ENCODE measurements at places on chromosomes 12 and 14. TPM values are rescaled to one million over a fixed set of nuclear protein-coding genes. Genes with fewer than 3 reads are reported as not detected.

DNA sequence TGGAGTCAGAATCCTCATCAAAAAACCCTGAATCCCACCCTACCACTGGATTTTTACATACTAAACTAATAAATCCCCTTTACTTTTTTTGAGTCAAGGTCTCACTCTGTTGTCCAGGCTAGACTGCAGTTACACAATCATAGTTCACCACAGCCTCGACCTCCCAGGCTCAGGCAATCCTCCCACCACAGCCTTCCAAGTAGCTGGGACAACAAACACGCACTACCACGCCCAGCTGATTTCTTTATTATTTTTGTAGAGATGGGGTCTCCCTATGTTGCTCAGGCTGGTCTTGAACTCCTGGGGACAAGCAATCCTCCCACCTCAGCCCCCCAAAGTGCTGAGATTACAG is 24.3 kb downstream of the SPTSSA start:
- DNase-seq, result no peak
- H3K4me1 ChIP-seq, result peaks cover 15% of the 10 kb centered on the region
- H3K4me3 ChIP-seq, result no peak overlapping the region
- no peaks in the 10 kb centered on the region for H3K36me3 ChIP-seq
- no peaks in the 10 kb centered on the region for H3K27me3 ChIP-seq

DNA sequence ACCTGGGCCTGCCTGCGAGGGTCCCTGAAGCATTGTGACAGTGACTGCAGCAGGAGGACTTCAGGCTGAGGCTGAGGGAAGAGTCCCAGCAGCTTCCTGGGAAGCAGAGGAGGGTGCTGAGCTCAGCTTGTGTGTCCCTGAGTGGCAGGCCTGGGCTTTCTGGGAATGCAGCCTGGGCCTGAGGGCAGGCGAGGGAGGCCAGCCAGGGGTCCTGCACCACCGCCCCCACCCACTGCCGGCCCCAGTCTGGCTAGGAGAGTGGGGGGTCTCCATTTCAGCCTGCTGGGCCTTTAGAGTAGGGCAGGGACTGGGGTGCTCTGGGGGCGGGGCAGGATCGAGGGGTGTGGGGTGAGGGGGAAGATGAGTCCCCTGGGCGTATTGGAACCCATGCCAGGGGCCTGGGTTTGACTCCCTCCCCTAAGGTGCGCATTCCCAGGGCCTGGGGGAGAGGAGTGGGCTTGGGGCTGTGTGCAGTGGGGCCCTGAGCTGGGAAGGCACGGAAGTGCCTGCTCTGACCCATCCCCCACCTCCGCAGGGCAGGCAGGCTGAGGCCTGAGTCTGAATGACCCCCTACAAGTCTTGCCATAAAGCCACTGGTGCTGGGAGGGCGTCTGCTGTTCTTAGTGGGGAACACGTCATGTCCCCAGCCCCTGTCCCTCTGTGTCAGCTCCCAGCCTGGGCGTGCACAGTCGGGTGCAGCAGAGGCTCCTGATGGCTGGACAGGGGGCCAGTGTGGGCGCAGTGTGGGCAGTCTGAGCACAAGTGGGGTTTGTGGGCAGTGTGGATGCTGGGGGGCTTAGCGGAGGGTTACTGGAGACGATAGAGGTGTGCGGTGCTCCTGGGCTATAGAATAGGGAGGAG is 46.4 kb downstream of the KRT80 start:
- H3K4me3 ChIP-seq, result no peak overlapping the region
- no peaks in the 10 kb centered on the region for H3K27me3 ChIP-seq
- no peak for DNase-seq
- H3K36me3 ChIP-seq, result no peaks in the 10 kb centered on the region

The CCDC91 gene
- total RNA-seq, result 26.9 TPM

DNA sequence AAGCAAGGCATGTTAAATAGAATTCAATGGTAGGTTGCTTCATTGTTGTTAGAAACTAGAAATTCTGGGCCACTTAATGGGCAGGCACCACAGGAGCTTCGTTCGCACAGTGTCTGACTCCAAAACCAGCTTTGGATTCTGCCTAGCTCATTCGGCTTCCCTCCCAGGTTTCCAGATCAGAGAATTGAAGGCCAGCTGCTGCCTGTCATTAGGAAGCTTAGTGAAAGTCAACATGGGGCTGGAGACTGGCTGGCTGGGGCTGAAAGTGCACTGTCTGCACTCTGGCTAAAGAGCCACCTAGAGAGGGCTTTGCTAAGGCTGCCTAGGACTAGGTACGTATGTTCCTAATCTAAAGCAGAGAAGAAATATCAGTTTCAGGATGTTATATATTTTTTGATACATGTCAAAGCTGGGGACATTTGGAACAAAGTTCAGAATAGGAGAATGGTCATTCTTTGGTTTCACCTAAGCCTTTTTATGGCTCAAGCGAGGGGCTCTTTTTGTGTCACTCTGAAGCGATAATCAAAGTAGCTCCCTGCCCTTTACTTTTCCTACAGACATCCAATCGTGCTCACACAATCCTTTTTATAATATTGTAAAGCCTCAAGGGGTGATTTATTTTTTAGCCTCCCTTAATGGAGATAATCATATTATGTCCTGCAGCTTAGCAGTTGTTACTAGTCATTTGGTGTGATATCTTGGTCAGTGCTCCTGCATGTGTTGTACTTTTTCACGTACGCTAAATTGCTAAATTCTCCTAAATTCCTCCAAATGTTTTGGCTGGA is 238.5 kb upstream of the NAV3 start:
- H3K27me3 ChIP-seq, result no peaks in the 10 kb centered on the region
- H3K4me3 ChIP-seq, result no peak overlapping the region
- H3K36me3 ChIP-seq, result no peaks in the 10 kb centered on the region
- H3K4me1 ChIP-seq, result no peaks in the 10 kb centered on the region
- H3K27ac ChIP-seq, result no peak overlapping the region

GRCh38 chr12:66786531-66787308 is 107.8 kb upstream of the GRIP1 start:
- DNase-seq, result no peak
- H3K27ac ChIP-seq, result no peak overlapping the region
- H3K27me3 ChIP-seq, result no peaks in the 10 kb centered on the region
- no peak overlapping the region for H3K4me3 ChIP-seq
- no peaks in the 10 kb centered on the region for H3K36me3 ChIP-seq
- no peaks in the 10 kb centered on the region for H3K4me1 ChIP-seq

- no peaks in the 10 kb centered on the region for H3K4me1 ChIP-seq
- H3K36me3 ChIP-seq, result no peaks in the 10 kb centered on the region
- H3K27me3 ChIP-seq, result no peaks in the 10 kb centered on the region
- no peak overlapping the region for H3K4me3 ChIP-seq
- DNase-seq, result no peak
These were observed 517.5 kb downstream of the NELL2 start for GRCh38 chr12:44358636-44359035.

The GAS2L3 gene
- 47.4 TPM for total RNA-seq

- H3K4me3 ChIP-seq, result no peak overlapping the region
- H3K4me1 ChIP-seq, result no peaks in the 10 kb centered on the region
- no peaks in the 10 kb centered on the region for H3K36me3 ChIP-seq
- no peaks in the 10 kb centered on the region for H3K27me3 ChIP-seq
- H3K27ac ChIP-seq, result no peak overlapping the region
- no peak for DNase-seq
These were observed 6.5 kb upstream of the PRPH start for GRCh38 chr12:49288412-49288853.

The ST8SIA1 gene
- total RNA-seq, result 0.13 TPM

The TSFM gene
- total RNA-seq, result 40.3 TPM

- H3K4me3 ChIP-seq, result no peak overlapping the region
- H3K27me3 ChIP-seq, result peaks cover 6% of the 10 kb centered on the region
- DNase-seq, result no peak
- H3K4me1 ChIP-seq, result peaks cover 4% of the 10 kb centered on the region
- H3K36me3 ChIP-seq, result no peaks in the 10 kb centered on the region
These were observed 6.7 kb upstream of the SLC41A2 start for GRCh38 chr12:104964856-104965205.

- H3K4me1 ChIP-seq, result no peaks in the 10 kb centered on the region
- DNase-seq, result no peak
- H3K27ac ChIP-seq, result no peak overlapping the region
- H3K4me3 ChIP-seq, result no peak overlapping the region
These were observed 926.2 kb downstream of the VRK1 start for GRCh38 chr14:97723351-97723750.

Data from Panc1 (cell line).